ENCODE measurements at places on chromosomes 4 and X.

- DNase-seq: no peak
Observed at GRCh38 chr4:144518181-144518895, 127.6 kb upstream of the HHIP start.

DNA sequence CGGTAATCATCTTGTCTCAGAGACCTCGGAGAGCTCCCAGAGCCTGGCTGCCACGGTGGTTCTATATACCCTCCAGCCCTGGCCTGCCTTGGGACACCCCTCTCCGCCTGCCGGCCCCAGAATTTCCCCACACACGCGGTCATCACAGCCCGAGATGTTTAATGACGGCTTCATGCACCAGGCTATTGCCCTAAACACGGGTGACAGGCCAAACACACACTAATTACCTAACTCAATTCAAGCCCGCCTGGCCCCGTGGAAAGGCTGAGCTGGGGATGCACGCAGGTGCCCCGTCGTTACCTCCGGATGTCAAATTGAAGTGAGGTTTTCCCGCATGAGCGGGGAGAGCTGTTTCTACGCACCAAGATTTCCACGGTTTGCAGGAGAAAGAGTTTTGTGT is 72.9 kb upstream of the PPP2R3B start:
- no peak for DNase-seq

GRCh38 chr4:30854531-30854930 is 134.4 kb downstream of the PCDH7 start:
- DNase-seq: no peak

DNA sequence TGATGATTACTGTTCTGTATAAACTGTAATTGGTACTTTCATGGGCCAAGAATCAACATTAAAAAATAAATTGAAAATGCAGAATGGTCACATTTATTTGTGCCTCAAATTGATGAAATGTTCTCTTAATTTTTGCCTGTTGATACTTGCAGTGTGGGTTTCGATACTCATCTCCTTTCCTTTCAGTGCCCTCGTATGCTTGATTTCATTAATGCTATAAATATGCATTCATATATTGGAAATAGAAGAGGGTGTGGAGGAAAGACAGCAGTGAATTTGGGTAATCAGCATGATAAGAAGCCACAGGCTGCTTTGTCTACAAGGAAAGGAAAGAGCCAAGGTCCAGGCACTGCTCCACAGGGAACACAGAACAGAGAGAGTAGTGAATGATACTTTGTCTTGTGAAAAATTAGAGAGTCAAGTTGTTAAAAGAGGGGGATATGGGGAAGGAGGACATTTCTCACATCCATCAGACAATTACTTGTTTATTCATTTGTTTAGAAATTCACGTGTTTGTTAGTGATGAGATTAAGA is 1.0 kb upstream of the DDX60 start:
- no peak for DNase-seq

- DNase-seq: no peak
Observed at GRCh38 chr4:183328832-183329231, 6.6 kb upstream of the CLDN24 start.

GRCh38 chrX:155056877-155057792 is 13.8 kb downstream of the CMC4 start:
- no peak for DNase-seq

- DNase-seq: peak; percentile 86
Observed at GRCh38 chr4:1882850-1883271, 11.7 kb downstream of the NSD2 start.

DNA sequence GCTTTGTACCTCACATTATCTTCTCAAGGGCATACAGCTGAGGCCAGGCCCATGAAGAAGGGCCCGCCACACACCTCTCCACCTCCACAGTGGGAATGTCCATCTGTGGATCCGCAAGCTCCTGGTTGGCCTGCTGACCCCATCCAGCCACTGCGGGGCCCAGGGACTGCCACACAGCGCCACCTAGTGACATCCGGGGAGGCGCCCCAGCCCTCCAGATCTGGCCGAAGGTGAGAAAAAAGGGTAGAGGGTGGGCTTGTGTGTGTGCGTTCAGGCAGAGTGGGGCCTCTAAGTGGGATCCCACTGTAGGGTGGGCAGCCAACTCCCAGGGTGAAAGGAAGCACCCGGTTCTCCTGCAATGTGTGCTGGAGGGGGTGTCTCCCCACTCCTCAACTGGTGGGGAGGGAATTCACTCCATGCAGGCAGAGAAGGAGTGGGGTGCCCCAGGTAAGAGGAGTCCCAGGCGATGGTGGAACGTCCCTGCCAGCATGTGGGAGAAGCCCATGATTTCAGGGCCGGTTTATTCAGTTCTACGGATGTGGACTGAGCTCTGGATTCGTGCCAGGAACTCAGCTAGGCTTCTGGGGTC is 117.3 kb downstream of the ENPP6 start:
- no peak for DNase-seq

GRCh38 chr4:33054161-33054560 is 2334.0 kb downstream of the PCDH7 start:
- no peak for DNase-seq

GRCh38 chr4:142142366-142143054 is 506.1 kb downstream of the IL15 start:
- DNase-seq: no peak

DNA sequence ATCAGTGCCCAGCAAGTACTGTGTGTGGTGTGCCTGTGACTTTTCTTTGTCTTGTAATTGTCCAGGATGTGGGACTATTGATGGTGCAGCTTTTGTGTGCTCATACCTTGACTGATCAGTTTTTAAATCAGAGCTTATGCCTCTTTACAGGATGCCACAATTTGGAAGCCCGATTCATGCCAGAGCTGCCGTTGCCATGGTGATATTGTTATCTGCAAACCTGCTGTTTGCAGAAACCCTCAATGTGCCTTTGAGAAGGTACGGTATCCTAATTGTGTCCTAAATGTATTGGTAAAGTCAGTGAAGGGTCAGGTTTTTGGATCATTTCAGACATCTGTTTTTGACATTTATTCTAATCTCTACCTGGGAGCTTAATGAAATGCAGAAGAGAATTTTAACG is 180.2 kb downstream of the FRAS1 start:
- no peak for DNase-seq

GRCh38 chrX:7261672-7262332 is 113.8 kb upstream of the PUDP start:
- DNase-seq: no peak

GRCh38 chrX:136652822-136653723 is 5.1 kb downstream of the CD40LG start:
- no peak for DNase-seq

DNA sequence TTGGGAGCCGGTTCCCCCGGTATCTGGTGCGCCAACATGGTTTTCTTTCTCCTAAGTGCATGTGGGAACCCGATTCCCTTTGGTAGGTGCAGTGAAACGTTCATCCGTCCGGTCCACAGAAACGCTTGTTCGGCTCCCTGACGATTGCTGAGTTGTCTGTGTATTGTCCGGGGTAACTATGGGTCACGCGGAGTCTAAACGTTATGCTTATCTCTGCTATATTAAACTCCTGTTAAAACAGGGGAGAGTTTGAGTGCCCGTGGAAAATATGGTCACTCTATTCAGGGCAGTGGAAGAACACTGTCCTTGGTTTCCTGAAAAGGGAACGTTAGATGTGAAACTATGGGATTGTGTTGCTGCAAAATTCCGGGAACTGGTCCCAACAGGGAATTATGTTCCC is 32.4 kb upstream of the MGST2 start:
- DNase-seq: no peak

All from CMK (cell line).